ENCODE measurements at places on chromosomes 4 and X.

GRCh38 chr4:145735347-145735675, 55.4 kb downstream of the C4orf51 start:
- DNase-seq: no peak

- no peak for DNase-seq
Measured at GRCh38 chr4:185229021-185229818, 19.8 kb downstream of the SNX25 start.

DNA sequence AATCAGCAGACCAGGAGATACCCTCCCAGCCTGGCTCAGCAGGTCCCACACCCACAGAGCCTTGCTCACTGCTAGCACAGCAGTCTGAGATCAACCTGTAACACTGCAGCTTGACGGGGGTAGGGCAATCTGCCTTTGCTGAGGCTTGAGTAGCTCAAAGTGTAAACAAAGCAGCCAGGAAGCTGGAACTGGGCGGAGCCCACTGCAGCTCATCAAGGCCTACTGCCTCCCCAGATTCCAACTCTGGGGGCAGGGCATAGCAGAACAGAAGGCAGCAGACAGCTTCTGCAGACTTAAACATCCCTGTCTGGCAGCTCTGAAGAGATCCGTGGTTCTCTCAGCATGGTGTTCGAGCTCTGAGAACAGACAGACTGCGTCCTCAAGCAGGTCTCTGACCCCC, 15.1 kb upstream of the GABRA2 start:
- no peak for DNase-seq

DNA sequence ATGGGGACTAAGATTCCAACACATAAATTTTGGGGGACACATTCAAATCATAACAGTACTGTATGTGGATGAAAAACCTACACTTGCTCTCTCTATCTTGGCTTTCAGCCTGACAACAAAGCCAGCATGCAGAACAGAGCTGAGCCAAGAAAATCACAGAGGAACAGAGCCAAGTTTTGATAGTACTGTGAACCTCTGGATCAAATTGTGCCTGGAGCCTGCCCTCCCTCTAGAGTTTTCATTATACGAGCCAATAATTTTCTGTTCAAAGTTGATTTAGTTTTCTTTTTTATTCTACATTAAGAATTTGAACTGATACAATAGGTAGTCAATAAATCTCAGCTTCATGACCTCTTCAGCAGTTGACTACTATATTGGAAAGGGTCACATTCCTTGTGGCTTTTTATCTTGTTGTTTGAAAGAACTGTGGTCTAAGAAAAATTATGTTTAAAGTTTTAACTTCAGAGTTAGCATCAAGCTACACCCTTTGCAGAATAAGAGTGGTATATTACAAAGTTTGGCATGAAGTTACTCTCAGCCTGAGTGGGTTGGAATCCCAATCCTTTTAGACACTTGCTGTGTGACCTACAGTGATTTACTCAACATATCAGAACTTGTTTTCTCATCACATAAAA, 31.1 kb downstream of the GRID2 start:
- DNase-seq: no peak

DNA sequence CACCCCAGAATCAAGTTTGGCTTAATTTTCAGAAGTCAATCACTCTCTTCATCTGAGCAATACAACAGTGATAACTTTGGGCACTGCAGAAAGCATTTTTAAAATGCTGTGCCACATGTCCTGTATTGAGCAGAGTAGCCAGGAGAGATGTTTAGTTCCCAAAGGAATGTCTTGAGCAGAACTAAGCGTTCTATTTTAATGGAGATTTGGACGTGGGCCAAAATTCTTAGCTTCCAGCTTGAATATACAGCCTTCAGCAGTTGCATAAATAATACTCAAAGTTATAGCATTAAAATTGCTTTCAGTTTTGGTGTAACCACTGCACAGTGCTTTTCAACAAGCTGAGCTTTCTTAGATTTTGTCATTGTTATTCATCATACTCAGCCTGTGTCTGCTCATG, 679.2 kb downstream of the NLGN4X start:
- no peak for DNase-seq

DNA sequence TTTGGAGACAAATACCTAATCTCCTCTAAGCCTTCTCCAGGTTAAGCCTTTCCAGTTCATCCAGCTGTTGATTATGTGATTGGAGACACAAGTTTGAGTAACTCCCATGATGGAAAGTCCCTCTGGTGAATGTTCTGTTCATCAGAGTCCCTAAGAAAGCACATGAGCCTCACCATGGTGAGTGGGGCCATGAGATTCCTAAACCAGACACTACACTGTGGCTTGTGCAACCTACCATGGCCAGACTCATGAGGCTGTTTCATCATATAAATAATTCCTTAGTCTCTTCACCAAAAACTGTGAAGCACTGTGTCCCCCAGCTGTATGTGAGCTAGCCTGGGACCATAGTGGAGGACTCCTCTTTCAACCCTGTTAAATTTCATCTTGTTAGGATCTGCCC, 14.4 kb downstream of the PKD2 start:
- no peak for DNase-seq

DNA sequence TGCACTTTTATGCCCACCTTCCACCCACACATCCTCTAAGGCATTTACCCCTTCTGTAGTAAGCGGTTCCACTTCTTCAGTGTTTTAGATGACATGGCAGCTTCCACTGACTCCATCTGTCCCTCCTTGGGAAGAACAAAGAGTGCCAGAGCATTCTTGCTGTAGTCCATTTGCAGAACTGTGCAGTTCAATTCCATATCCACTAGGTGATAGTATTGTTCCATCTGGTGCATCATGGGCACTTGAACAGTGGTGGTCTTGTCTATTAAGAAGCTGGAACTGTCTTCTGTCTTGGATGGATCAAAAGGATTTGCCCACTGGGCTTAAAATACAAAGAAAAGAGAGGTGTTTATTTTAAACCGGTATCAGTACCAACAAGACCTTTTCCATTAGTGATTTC, 3.5 kb downstream of the SERPINA7 start:
- no peak for DNase-seq

DNA sequence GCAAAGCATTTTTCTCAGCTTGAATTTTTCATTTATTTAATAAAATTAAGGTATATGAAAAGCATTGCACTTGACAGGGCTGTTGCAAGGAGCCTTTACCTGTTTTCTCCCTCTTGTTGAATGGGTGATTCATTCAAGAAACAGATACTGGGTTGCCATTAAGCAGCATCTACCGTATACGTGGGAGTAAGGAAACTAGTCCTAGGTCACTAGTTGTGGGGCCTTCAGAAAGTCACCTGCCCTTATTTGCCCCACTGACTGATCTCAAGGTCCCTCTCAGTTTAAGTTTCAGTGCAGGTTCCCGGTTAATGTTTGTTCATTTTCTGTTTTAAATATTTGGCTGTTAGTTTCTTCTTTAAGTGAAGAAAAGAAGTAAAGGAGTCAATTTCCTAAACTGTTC, 34.0 kb downstream of the LHFPL1 start:
- DNase-seq: no peak

DNA sequence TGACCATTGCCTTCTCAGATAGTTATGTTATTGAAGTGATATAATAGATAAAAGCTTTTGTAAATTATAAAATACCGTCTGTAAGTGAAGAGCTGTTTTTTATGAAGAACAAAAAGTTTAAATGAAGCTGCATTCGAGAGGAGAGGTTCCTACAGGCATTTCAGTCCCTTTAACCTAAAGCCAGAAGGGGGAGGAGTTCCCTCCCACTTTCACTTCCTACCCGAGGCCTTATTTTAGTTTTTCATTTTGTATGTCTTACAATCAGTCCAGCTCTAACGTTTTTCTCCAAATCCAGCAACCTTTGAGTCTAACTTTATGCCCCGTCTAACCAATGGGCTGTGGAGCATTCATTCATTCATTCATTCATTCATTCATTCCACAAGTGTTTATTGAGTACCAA, 16.5 kb upstream of the SOX3 start:
- DNase-seq: no peak

DNA sequence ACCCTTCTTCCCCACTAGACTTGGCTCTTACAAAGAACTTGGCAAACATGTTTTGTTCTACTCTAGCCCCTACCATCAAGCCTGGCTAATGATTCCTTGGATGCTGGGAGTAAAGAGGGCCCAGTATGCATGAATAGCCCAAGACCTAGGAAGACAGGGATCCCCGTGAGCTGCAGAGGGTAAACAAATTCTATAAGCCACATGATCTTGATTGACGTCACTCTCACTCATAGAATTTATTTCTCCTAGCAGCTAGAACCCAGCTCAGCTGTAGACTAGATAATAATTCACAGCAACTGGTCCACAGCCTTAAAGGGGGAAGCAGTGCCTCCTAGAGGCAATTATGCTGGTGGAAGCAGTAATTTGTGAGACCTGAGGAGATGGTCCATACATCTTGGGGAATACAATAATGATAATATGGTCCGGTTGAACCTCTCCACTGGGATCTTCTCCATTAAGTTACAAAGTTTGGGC, 16.1 kb upstream of the USO1 start:
- peak; percentile 34 for DNase-seq
